ENCODE measurements at places on chromosomes 7 and 10.

DNA sequence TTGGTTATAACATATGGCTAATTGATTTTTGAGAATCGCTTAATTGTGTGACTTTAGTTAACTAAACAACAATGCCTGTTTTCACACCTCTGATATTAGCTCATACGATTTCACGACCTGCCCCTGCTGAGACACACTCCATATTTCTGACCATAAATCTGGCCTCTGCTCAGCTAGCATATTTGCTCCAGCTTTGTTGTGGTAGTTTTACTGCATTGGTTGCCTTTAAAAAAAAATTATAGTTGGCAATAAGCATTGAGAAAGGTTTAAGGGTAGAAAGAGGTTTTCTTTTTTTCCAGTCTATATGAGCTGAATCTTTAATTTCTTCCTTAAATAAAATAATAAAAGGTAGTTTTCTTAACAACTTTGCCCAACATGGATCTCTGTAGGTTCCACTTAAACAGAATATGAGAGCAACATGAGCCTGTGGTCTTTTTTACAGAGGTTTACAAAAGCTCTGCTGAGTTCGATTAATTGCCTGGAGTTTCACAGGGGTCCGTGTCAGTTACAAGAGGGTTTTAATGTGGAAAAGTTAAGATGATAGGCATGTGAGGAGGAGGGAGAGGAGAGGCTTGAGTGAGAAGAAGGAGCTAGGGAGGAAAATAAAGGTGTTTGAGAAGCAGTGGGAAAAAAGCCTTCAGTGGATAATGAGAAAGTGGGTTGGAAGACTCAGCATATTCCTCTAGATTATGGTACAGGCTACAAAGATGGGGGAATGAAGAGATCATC is 318.2 kb downstream of the CXCL12 start:
- DNase-seq = no peak

- no peak for DNase-seq
Observed at GRCh38 chr7:16144361-16144760, 277.0 kb downstream of the CRPPA start.

- DNase-seq = no peak
Observed at GRCh38 chr7:121038717-121039509, 50.4 kb downstream of the CPED1 start.

GRCh38 chr7:99005776-99006175 is 127.4 kb downstream of the TRRAP start:
- DNase-seq = peak; percentile 86

GRCh38 chr10:57706576-57707299 is 561.0 kb downstream of the IPMK start:
- no peak for DNase-seq

DNA sequence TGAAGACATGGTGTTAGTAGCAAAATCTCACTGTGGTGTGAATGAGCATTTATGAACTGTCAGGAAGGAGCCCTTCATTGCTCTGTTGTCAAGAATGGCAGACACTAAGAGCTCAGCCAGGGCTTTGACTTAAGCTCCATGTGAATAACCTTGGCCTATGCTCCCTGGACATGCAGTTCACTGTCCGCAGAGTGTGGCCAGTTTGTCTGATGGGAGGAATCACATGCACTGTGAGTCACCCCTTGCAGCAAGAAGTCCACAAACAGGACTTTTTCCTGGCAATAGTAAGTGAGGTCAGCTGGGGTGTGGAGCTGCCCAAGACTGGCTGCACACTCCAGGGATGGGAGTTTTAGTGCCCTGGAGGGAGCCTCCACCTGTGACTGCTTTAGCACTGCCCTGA is 49.5 kb downstream of the ZNF37A start:
- DNase-seq = no peak

DNA sequence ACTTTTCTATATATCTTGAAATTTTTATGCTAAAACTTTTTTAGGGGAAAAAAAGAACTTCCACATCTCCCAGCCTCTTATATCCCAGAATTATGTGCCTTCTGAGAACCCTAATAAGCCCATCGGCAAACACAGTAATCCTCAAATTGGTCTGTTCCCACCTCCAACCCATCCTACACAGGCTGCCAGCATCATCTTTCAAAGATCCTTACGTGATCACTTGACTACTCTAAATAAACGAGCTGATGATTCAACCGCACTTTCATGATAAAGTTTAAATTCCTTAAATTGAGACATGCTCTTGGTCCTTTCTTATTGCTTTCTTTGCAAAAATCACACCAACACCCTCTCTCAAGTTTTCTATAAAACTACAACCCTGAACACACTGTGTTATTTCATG is 52.5 kb downstream of the MPP7 start:
- no peak for DNase-seq

- DNase-seq = peak; percentile 17
Observed at GRCh38 chr10:16612115-16612980, 90.7 kb upstream of the C1QL3 start.

DNA sequence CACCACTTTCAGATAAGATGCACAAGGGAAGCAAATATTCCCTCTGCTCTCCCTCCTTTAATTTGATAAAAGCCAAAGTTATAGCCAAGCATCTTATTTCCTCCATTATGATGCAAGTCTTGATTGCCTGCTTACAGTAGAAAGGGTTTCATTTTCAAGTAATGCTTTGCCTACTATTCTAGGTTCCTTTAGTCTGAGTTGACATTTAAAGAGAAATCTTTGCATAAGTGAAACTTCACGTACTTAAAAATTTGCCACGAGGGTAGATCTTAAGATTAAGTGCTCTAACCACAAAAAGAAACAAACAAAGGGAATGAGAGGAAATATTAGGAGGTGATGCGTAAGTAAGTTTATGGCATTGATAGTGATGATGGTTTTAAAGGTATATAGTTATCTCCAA is 78.1 kb upstream of the VWDE start:
- DNase-seq = no peak

GRCh38 chr10:873020-873419 is 58.5 kb downstream of the LARP4B start:
- no peak for DNase-seq

DNA sequence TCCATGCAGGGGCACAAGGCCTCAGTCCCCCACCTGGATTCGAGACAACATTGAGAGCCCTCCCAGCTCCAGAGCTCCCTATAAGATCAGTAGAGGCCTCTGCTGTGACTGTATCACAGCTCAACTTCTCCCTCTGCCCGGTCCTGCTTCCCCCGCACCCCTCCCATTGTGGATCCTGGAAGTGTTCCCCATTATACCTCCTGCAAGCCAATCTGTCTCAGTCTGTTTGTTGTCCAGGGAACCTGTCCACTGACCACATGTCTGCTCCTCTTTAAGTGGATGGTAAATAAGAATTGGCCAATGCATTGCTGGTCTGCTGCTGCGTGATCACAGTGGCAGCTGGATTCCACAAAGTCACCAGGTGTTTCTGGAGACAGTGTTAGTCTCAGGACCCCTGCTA is 259.7 kb upstream of the HABP2 start:
- DNase-seq = no peak

GRCh38 chr7:75980430-75981202 is 13.8 kb downstream of the TMEM120A start:
- DNase-seq = no peak

GRCh38 chr7:132732321-132732865 is 156.1 kb upstream of the PLXNA4 start:
- DNase-seq = peak; percentile 65

GRCh38 chr7:93960986-93961385 is 39.5 kb downstream of the GNG11 start:
- DNase-seq = no peak

GRCh38 chr7:44230286-44230685 is 29.5 kb downstream of the YKT6 start:
- DNase-seq = no peak

GRCh38 chr7:40221836-40222235 is 87.0 kb downstream of the SUGCT start:
- no peak for DNase-seq

- DNase-seq = no peak
Observed at GRCh38 chr7:28381466-28381865, 30.9 kb upstream of the CREB5 start.

DNA sequence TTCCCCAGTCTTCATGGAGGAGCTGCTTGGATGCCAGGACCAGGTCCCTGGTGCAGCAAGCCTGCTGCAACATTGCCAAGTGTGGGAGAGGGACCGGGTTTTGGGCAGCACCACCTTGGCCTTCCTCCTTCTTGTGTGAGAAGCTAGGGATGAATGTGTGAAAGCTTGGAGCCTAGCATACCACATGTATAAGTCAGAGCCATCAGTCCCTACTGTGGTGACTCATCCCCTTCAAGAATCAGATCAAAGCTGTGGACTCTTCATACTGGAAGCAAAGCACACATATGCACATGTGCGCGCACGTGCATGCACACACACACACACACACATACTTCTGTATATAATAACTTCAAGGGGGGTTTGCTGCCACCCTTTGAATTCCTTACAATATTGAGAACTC is 527.8 kb downstream of the LRMDA start:
- DNase-seq = peak; percentile 64

GRCh38 chr10:91211675-91212074 is 8.8 kb upstream of the PCGF5 start:
- no peak for DNase-seq

DNA sequence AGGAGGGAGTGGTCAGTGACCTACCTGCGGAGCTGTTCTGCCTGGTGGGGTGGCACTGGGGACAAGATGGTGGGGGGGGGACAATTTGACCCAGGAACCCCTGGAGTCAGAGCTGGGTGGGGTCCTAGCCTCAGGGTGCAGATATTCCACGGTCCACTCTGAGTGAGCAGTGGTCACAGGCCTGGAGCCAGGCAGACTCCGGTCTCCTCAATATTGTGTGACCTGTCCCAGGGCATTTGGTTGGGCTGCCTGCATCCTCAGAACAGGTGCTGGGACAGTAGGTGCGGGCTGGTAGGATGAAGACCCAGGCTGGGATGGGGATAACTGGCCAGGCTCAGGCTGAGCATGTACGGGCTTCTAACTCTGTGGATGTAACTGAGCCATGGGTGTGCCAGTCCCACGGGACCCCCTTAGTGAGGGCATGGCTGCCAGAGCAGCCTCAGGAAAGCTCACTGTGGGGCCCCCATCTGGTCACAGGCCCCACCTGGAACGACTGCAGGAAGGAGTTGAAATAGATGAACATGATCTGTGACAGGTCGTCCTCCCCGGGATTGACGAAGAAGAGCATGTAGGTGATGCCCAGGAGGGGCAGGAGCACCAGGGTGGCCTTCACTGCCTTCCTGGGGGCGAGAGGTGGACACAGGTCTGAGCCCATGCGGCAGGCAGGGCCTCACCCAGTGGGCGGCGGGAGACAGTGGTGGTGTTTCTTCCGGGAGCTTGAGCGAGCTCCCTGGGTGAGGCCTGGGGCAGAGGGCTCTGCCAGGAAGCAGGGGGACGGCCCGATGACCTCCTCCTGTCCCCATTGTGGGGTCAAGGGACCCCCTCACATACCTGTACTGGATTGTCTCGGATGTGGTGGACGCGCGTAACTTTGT is 26.9 kb downstream of the CRHR2 start:
- no peak for DNase-seq

GRCh38 chr7:42550706-42551470 is 313.9 kb upstream of the GLI3 start:
- no peak for DNase-seq

All from COLO829 (cell line).